ENCODE measurements at places on chromosomes 3 and 15.
A peak's percentile ranks its signal among the peaks of the same experiment; 100 is the strongest.

DNA sequence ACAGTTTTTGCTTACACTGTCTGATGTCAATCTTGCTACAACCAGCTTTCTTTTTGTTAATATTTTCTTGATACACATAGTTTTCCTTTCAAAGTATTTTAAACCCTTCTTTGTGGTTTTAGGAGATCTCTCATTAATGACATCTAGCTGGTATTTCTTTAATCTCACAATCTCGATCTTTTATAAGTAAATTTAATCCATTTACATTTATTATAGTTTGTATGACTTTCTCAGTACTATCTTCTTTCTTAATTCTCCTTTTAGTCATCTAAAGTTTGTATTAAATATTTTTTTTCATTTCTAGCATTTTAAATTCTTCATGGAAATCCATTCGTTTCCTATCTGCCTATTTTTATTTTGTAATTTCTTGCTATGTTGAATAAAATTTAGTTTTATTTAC, 55.4 kb downstream of the MRPL3 start:
- DNase-seq: no peak

- DNase-seq: peak; percentile 59
These were observed 45.7 kb downstream of the EHHADH start for GRCh38 chr3:185207931-185208746.

- DNase-seq: no peak
These were observed 69.7 kb upstream of the ARL6 start for GRCh38 chr3:97694876-97695275.

- no peak for DNase-seq
These were observed 5.8 kb downstream of the ST3GAL6 start for GRCh38 chr3:98768961-98769360.

- peak; percentile 20 for DNase-seq
These were observed 794 bp downstream of the LRIG1 start for GRCh38 chr3:66499881-66500575.

DNA sequence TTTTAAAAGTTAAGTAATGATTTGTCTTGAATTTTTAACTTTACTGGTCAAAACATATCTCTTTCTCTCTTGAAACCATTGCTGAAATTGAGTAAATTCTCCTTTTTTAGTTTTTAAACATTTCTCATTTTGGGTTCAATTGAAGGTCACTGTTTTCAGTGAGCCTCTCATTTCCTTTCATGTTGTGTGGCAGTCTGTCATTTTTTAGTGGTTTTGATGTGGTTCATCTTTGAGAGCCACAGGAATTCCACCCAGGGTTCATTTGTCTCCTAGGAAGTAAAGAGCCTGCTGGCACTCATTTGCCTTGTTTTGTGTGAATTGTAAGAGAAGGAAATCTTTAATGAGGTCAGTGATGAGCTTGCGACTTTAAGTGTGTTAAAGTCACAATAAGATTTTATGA, 10.4 kb downstream of the CLDN11 start:
- peak; percentile 79 for DNase-seq

GRCh38 chr3:66582721-66583423, 82.0 kb upstream of the LRIG1 start:
- DNase-seq: peak; percentile 81

- DNase-seq: no peak
These were observed 2.7 kb downstream of the CHDH start for GRCh38 chr3:53843195-53844177.

GRCh38 chr3:62496503-62496902, 123.2 kb upstream of the FEZF2 start:
- DNase-seq: no peak

DNA sequence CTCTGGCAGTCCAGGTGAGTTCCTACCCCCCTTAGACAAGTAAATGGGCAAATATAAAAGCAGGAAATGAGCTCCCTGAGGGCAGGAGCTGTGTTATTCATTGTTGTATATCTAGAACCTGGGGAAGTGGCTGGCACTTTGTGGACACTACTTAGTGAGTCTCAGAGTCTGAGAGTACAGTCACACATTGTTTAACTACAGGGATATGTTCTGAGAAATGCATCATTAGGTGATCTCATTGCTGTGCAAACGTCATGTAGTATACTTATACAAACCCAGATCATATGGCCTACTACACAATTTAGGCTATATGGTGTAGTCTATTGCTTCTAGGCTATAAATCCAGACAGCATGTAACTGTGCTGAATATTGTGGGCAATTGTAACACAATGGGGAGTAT, 52.4 kb downstream of the DRD3 start:
- DNase-seq: no peak

DNA sequence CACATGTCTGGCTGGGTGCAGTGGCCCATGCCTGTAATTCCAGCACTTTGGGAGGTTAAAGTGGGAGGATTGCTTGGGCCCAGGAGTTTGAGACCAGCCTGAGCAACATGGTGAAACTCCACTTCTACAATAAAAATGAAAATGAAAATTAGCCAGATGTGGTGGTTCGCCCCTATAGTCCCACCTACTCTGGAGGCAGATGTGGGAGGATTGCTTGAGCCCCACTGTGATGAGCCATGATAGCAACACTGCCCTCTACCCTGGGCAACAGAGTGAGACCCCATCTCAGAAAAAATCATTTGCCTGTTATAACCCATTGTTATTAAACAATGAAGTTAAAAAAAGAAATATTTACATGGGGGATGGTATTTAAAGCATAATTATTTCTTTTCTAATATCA, 240.1 kb upstream of the ZPLD1 start:
- no peak for DNase-seq

GRCh38 chr15:86691091-86691663, 611.5 kb downstream of the AGBL1 start:
- no peak for DNase-seq

GRCh38 chr3:159260049-159260662, 458.3 kb downstream of the MFSD1 start:
- peak; percentile 88 for DNase-seq

- DNase-seq: peak; percentile 47
These were observed 46.6 kb downstream of the SPRED1 start for GRCh38 chr15:38299216-38299615.

DNA sequence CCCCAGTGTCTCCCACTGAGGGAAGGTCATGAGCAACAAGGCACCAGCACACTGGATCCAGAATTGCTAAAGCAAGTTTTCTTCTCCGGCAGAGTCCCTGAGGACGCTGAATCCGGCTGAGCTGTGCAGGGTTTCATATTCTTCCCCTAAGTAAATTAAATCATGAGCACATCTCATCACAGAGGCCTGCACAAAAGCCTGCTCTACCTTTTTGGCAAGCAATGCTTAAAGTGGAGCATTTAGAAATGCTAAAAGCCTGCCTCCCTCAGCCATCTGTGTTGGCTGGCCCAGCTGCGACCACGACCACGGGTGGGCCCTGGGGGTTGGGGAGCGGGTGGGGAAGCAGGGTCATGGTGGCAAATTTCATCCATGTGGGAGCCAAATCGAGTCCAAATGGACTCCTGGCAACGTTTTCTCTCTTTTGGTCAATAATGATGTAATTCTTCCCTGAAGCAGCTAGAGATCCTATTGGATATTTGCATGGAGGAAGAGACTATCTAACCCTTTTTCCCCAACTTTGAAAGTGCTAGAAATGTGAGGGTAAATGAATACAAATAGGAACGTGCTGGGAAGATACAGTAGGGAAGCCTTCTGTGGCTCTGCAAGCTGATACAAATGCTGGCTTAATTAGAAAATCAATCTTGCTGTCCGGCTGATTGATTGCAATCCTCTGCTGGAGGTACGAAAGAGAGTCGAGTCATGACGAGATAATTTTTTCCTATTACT, 532.8 kb upstream of the TBL1XR1 start:
- DNase-seq: peak; percentile 52

- DNase-seq: no peak
These were observed 34.3 kb downstream of the TMEM40 start for GRCh38 chr3:12724794-12725193.

- no peak for DNase-seq
These were observed 3.9 kb upstream of the CAMKV start for GRCh38 chr3:49873623-49874022.

DNA sequence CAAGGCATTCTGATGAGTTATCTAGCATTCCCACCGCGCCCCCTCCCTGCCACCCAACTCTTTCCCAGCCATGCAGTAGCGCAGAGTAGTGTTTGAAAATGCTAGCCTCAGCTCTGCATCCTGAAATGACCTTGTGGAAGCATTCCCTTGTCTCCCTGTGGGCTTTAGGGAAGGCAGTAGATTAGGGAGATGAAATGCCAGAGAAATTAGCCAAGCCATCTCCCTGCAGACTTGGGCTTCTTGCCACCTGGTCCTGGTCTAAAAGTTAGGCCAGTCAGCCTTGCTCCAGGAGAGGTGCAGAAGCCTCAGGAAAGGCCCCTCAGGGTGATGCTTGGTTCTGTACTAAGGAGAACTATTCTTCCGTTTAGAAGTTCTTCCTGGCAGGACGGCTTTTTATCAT, 231.2 kb downstream of the CACNA2D3 start:
- no peak for DNase-seq

DNA sequence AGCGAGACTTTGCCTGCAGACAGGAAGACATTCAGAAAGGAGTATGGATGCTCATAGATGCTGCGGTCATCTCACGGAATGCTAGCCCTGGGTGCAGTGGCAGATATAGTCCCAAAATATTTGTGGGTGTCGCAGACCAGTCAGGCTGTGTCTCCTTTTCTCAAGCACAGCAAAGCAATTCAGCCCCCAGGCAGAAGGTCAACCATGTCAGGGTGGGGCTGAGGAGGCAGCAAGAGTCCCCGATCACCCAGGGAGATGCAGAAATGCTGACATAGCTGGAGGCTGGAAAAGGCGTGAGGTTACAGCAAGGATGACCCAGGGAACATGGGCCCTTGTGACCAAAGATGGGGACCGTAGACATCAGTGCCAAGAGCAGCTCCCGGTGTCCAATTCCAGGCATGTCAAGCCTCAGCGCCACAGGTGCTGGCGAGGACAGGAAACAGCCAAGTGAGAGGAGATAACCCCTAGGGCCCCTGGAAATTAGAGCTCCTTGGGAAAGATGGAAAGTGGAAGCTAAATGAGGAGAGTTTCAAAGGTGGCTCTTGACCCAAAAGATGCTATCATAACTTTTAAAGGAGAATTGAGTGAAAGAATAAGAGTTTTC, 81.2 kb upstream of the ABHD17C start:
- DNase-seq: no peak

All from AG10803 (cell line).